ENCODE measurements at places on chromosomes 7 and 10.

- no peak for DNase-seq
Observed at GRCh38 chr7:55983537-55983936, 19.2 kb downstream of the NIPSNAP2 start.

- no peak for DNase-seq
Observed at GRCh38 chr7:7112868-7113267, 69.5 kb upstream of the C1GALT1 start.

DNA sequence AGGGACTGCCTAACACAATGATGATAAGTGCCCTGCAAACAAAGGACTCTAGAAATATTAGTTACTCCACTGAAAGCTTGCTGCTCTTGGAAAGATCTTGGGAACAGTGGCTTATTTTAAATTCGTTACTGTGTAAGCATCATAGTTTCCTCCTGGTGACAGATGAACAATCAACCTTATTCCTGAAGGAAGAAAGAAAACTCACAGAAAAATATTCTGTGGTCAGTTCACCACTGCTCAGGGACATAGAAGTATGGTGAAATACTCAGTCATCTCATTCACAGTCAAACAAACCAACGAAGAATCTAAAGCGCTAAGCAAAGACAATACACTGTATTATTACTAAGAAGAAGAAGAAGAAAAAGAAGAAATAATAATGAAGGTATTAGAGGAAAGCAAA lies 27.8 kb downstream of the MKX start:
- DNase-seq: no peak

GRCh38 chr7:113622796-113623195 lies 296.0 kb downstream of the PPP1R3A start:
- DNase-seq: no peak

- DNase-seq: no peak
Observed at GRCh38 chr10:109846832-109847231, 76.5 kb downstream of the XPNPEP1 start.

GRCh38 chr7:129118182-129118581 lies 26.3 kb upstream of the TSPAN33 start:
- no peak for DNase-seq

GRCh38 chr10:59222788-59223187 lies 46.3 kb downstream of the PHYHIPL start:
- DNase-seq: no peak

- no peak for DNase-seq
Observed at GRCh38 chr10:123706236-123706635, 40.1 kb downstream of the GPR26 start.

GRCh38 chr7:140591180-140591902 lies 49.3 kb downstream of the DENND2A start:
- no peak for DNase-seq

DNA sequence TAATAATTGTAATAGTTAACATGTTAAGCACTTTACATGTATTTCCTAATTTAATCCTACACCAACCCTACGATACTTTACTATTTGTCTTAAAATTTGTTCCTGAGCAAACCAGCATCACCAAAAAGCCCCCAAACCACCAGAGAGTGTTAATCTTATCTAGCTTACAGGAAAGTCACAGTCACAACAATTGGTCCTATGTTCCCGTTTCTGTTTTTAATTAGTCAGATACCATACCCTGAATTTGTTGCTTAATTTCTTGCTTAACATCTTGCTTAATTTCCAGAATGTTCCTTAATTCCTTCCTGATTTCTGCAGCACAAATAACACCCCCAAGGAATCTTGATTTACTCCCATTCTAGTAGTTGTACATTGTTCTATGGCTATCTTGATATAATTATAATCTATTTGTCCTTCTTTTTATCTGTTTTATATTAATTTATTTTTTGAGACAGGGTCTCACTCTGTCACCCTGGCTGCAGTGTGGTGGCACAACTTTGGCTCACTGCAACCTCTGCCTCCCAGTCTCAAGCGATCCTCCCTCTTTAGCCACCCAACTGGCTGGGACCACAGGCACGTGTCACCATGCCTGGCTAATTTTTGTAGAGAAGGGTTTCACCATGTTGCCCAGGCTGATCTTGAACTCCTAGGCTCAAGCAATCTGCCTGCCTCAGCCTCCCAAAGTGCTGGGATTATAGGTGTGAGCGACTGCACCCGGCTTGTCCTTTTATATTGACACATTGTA lies 6.6 kb upstream of the PDSS1 start:
- DNase-seq: no peak

DNA sequence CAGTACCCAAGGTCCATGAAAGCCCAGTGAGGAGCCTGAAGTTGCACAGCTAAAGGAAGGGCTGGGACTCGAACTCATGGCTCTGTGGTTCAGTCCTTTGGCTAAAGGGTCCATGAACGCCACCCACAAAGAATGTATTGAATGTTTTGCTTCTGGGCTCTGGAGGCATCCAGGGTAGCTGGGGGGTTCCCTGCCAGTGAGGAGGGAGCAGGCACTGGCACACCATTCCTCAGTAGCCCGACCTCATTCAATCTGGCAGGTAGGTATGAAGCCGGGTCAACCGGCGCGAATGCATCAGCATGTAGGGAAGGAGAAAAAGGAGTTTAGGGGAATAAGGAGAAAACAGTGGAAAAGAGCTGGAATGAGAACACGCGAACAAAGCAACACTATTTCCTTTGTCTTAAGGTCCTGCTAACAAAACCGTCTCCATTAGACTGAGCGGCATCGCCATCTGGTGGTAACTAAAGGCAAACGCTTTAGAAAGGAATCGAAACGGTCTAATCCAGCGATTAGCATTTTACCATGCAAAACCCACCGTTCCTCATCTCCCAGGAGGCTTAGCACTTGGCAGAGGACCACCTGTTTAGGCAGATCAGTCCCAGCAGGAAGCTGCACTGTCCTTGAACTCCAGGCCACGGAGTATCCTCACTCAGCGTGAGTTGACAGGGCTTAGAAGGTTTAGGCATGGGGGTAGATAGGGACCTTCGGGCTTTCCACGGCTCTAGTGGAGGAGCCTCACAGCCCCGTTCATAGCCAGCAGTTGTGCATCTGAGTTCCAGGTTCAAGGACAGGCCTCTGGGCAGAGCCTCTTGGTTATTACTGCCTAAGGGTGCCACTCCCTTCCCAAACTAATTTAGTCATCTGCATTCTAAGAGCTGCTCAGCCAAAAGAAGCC lies 122.8 kb downstream of the UBE2H start:
- peak; percentile 76 for DNase-seq

- DNase-seq: no peak
Observed at GRCh38 chr7:74428023-74428422, 25.7 kb upstream of the GTF2IRD1 start.

GRCh38 chr7:130673066-130673465 lies 4.5 kb upstream of the COPG2 start:
- DNase-seq: no peak

DNA sequence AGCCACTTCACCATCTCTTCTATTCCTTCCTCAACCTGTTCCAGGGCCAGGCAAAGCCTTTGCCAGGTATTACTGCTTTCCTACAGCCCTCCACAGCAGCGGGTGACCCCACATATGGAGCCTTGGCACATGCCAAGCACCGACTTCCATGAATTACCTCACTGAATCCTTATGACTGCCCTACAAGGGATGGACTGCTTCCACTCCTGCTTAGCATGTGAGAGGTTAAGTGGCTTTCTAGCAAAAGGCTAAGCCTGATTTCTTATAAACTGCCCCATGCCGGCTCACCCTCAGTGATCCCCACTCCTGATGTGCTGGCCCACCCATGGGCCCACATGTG lies 44.0 kb upstream of the PDLIM1 start:
- DNase-seq: no peak

DNA sequence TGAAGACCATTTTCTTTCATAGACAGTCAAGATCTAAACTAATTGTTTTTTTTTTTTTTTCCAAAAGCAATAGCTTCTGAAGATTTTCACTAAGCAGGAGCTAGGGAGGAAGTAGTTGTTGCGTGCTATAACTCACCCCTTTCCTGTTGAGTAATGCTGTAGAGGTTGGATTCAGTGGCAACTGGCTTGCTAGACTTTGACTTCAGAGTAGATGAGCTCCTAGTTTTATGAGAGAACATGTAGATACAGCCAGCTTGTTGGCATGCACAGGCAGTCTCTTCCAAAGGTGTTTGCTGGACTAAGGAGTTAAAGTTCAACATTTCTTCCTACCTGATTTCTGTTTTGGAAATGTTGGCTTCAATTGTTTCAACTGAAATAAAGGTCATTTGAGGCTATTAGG lies 66.2 kb upstream of the MXI1 start:
- no peak for DNase-seq

GRCh38 chr10:18424200-18424599 lies 227.2 kb downstream of the NSUN6 start:
- no peak for DNase-seq

DNA sequence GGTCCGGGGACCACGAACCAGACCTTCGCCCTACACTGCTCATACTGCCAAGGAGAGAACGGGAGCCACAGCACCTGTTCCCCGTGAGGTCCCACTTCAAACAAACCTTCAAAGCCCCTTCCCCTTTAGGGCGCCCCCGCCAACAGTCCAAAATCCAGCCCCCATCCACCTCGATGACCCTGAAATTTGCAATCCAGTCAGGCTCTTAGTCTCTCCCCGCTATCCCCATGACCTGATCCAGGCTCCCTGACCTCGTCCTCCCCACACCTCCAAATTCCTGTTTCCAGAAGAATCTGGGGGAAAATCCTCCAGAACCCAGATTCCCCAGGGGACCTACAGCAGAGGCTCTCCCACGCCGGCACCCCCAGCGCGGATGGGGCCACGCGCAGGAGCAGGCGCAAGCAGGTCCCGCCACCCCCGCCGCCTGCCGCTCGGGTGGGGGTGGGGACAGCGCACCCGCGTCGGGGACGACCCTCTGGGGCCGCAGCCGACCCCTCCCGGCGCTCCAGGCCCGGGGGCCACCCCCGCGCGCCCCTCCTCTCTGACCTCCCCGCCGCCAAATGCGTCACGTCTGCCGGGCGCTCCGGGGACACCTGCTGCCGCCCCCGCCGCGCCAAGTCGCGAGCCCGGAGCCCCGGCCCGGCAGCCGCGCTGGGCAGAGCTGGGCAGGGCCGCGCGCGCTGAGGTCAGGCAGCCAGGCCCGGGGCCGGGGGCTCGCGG lies 753 bp downstream of the CAMK2B start:
- DNase-seq: no peak

GRCh38 chr7:41641011-41641664 lies 61.8 kb downstream of the INHBA start:
- no peak for DNase-seq

DNA sequence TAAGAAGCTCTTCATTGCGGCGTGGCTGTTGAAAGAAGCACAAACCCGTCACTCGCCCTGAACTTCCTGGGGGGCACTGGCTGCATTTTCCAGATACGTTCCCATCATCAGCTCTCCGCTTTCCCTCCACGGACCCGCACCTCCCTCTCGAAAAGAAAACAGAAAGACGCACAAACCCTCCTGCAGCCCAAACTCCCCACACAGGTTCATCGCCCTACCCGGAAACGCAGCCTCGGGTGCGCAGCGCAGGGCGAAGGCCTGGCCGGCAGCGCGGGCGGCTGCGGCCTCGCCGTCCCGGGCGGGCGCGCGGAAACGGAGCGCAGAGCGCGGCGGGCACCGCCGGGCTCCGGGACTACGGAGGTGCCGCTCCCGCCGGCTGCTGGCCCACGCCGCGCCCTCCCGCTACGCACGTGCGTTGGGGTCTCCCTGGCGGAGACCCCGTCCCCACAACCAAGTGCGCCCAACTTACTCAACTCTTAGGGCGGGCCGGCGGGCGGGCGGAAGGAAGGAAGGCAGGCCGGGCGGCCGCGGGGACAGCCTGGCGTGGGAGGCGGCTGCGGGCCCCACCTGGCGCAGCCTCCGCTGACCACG lies 822 bp downstream of the ZNF800 start:
- no peak for DNase-seq

DNA sequence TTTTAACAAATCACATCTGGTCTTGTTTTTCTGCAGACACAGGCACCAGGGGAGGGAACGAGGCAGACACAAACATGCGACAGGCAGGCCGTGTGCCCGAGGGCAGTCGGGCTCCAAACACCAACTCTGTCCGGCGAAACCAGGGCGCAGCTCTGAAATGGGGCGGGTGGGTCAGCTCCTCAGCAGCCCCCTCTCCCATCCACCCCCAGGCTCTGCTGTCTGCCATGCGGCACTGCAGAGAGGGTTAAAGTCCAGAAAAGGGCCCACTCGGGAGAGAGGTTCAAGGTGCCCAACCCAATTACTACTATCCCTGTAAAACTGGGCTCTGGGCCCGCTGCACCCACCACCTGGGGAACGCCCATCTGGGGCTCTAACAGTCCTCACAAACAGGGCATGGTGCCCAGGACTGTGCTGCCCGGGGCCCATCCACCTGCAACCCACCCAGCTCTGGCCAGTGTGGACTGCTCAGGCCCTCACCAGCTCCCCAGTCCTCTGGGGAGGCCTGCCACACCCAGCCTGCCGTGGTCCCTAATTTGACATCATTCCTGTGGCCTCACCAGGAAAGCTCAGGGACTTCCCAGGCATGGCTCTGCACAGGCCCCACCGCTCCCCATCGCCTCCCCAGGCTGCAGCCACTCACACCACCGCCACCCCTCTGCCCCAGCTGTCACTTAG lies 18.7 kb downstream of the YKT6 start:
- no peak for DNase-seq

DNA sequence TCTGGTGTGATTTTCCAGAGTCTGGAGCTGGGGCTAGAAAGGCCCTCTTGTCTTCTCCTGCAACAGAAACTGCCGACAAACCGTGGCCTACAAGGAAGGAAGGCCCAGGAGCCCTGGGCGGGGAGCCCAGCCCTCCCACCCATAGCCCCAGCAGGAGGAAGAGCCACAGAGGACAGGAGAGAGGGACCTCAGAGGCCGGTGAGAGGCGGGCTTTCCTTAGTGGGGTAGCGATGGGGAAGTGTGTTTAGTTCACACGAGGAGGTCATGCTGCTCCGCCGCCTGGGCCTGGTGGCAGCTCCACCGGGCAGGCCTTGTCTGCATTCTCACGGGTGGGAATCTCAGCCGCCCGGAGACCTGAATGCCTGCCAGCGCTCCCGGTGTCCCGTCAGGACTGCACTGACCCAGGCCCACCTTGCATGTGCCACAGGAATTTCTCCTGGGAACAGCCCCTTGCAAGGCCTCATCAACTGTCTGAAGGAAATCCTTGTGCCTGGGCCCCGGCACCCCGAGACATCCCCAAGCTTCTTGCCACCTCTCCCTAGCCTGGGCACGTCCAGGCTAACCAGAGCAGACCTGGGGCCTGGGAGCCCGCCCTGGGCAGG lies 50.9 kb downstream of the ZNF467 start:
- DNase-seq: no peak

DNA sequence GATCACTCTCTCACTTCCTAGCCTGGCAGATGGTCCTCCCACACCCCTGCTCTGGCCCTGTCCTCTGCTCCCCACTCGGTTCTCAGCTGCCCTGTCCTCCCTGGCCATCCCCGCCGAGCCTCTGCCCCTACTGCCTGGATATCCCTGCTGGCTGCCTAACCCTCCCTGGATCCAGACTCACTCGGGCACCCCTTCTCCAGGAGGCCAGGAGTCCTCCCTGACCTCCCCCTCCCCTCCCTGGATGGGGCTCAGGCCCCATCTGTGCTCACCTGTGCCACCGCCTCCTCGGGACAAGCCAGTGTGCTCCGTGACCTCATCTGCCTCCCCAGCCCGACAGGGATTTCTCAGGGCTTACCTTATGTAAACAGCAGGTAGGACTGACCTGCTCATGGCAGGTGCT lies 406.1 kb downstream of the TCERG1L start:
- DNase-seq: no peak
